ENCODE measurements at places on chromosomes 13 and 19. TPM values are rescaled to one million over a fixed set of nuclear protein-coding genes. Genes with fewer than 3 reads are reported as not detected.

- DNase-seq, result peak; percentile 71
Observed at GRCh38 chr19:49590971-49591730, at the start of gene PRR12. PRR12 (plus strand) TSS chr19:49591182; CDS start chr19:49591655, 473 bp downstream.

- no peak for DNase-seq
Observed at GRCh38 chr13:64078480-64078936, 2662.9 kb upstream of the PCDH20 start.

DNA sequence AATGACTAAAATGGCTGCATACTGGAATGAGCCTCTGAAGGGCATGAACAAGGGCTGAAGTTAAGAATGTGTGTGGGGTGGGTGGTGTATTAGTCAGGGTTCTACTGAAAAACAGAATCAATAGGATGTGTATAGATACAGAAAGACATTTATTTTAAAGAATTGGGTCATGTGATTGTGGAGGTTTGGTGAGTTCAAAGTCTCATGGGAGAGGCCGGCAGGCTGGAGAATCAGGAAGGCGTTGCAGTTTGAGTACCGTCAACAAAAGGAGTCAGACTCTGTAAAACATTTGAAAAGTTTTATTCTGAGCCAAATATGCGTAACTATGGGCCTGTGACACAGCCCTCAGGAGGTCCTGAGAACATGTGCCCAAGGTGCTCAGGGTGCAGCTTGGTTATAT, 24.5 kb upstream of the CYSLTR2 start:
- DNase-seq, result no peak

Gene RGL3
- 5.6 TPM for total RNA-seq

Gene ZNF524
- total RNA-seq, result 13.4 TPM

DNA sequence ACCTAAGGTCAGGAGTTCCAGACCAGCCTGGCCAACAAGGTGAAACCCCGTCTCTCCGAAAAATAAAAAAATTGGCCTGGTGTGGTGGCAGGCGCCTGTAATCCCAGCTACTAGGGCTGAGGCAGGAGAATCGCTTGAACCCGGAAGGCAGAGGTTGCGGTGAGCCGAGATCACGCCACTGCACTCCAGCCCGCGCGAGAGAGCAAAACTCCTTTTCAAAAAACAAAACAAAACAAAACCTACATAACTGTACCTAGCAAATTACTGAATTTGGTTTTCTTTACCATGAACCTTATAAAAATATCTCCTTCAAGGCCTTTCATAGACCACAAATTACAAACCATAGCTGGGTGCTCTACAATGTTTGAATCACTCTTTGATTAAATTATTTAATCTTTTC, 760 bp downstream of the ZNF91 start:
- DNase-seq, result peak; percentile 40

Gene UBE2L5
- not detected for total RNA-seq

Gene ATP7B
- total RNA-seq, result 1.7 TPM

DNA sequence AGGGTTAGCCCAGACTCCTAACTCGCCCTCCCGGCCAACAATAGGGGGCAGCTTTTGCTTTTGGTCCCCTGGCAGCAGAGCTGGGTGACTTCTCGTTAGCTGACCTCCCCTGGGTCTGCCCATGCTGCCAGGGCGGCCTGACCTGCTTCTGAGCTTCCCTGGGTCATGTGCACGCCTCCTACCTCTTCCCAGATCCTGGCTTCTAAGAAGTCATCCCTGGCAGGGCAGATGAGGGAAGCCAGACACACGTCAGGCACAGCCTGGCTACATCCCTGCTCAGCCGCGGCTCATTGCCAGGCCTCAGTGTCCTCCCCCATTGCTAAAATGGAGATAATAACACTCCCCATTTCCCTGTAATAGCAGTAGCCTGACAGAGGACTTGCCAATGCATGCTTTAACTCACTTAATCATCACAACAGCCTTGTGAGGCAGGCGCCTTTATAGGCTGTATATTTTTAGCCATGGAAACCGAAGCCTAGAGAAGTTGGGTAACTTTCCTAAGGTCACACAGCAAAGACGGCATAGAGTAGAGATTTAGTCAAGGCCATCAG, 2.1 kb downstream of the KCNK6 start:
- DNase-seq, result no peak

DNA sequence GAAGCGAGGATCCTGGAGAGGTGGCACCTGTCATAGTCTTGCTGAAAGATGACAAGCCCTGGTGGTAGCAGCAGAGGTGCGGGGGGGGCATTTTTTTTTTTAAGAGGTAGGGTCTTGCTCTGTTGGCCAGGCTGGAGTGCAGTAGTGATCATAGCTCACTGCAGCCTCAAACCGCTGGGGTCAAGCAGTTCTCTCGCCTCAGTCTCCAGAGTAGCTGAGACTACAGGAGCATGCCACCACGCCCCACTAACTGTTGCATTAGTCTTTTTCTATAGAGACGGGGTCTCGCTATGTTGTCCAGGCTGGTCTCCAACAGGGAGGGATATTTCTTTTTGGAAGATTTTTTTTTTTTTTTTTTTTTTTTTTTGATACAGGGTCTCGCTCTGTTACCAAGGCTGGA, 3.3 kb downstream of the BAX start:
- no peak for DNase-seq

Gene ZNF563
- 6.4 TPM for total RNA-seq

- DNase-seq, result peak; percentile 36
Observed at GRCh38 chr13:42548731-42549551, 25.0 kb upstream of the TNFSF11 start.

GRCh38 chr13:110912651-110913051, 2.2 kb downstream of the ANKRD10 start:
- DNase-seq, result peak; percentile 51

GRCh38 chr19:33430674-33431277, 57.3 kb downstream of the CEBPG start:
- peak; percentile 51 for DNase-seq
